ENCODE measurements at places on chromosomes 2 and 18. TPM values are rescaled to one million over a fixed set of nuclear protein-coding genes. Genes with fewer than 3 reads are reported as not detected.

Gene FOXD4L1
- total RNA-seq: 0.30 TPM

Gene CCDC85A
- not detected for total RNA-seq

Gene SLC35F6
- total RNA-seq: 5.1 TPM

Gene TAF4B
- 29.1 TPM for total RNA-seq

Gene COL4A3
- total RNA-seq: not detected

Gene C2orf72
- 5.7 TPM for total RNA-seq

Gene POTEE
- total RNA-seq: 0.60 TPM

Gene MAPK4
- not detected for total RNA-seq

Gene GPR45
- not detected for total RNA-seq

Gene POTEJ
- not detected for total RNA-seq

Gene DPP4
- total RNA-seq: 42.0 TPM

Gene IL1B
- not detected for total RNA-seq

Gene PARD6G
- 0.58 TPM for total RNA-seq

Gene SLC14A1
- total RNA-seq: 0.54 TPM

Gene LBH
- total RNA-seq: 67.0 TPM

Gene KLHL41
- total RNA-seq: not detected

Gene GPAT2
- total RNA-seq: 19.8 TPM

Gene CD226
- 86.5 TPM for total RNA-seq

Gene TTC31
- total RNA-seq: 30.3 TPM

Gene CEP68
- total RNA-seq: 4.1 TPM

Gene TTC32
- 18.9 TPM for total RNA-seq

Gene TUBB8B
- not detected for total RNA-seq

Gene LRRTM4
- total RNA-seq: not detected

Gene ARHGAP15
- 91.4 TPM for total RNA-seq

Gene FTCDNL1
- total RNA-seq: 3.9 TPM

Gene LCT
- 0.11 TPM for total RNA-seq

Gene KIF1A
- total RNA-seq: 2.1 TPM

Gene FAM161A
- total RNA-seq: 11.0 TPM

Gene RAB6C
- not detected for total RNA-seq

Gene RAMP1
- not detected for total RNA-seq

All from activated naive CD4-positive, alpha-beta T cell treated with anti-CD3 and anti-CD28 coated beads, Interleukin-2, amount 50 U/mL, for 72 hours (primary cell).